NCI-H1092 treated with DMSO at 0.1 percent for 48 hours (cell line): ENCODE measurements at places on chromosomes 7 and 10.

DNA sequence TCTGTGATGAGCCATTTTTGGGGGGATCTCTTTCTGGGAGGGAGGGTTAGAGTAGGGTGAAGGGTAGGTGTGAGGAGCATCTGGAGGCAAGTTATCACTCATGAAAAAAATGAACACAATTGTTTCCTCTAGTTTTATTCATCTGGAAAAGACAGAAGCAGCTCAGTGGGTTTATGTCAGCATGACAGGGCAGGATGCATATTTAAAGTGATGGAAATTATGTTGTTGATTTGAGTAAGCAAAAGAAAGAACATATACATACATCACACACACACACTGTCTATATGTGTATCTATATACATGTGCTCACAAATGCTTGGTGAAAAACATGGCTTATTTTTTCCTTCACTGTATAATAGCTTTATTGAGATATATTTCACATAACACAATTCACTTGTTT is 114.2 kb downstream of the ADCY1 start:
- DNase-seq: no peak

DNA sequence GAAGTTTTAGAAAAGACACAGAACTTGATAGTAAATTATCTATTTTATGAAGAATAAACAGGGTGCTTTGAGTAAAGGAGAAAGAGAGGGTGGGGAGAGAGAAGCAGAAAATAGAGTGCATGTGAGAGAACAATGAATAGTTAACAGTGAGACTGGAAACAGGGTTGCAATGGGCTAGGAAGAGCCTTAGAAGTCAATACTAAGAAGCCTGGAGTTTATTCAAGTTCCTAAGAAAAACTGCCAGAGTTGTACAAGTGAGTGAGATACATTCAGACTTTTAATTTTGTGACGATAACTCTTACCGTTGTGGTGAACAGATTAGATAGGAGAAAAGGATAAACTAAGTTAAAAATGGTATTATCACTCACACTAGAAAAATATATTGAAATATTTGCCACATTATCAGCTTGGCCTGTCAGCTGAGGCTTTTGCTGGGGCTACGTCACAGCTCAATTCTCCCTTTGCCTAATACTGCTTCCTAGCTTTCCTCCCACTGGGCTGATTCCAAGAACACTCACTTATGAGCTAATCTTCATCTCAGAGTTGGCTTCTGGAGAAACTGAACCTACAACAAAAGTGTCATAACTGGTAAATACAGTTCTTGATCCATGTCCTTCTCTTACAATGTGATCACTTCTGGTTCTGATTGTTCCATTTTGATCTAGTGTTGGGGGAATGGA is 92.7 kb downstream of the SEMA3D start:
- no peak for DNase-seq

- DNase-seq: peak; percentile 98
These were observed 66.7 kb downstream of the ST7 start for GRCh38 chr7:117019786-117020590.

GRCh38 chr10:30037620-30038336 is 21.6 kb downstream of the JCAD start:
- no peak for DNase-seq

DNA sequence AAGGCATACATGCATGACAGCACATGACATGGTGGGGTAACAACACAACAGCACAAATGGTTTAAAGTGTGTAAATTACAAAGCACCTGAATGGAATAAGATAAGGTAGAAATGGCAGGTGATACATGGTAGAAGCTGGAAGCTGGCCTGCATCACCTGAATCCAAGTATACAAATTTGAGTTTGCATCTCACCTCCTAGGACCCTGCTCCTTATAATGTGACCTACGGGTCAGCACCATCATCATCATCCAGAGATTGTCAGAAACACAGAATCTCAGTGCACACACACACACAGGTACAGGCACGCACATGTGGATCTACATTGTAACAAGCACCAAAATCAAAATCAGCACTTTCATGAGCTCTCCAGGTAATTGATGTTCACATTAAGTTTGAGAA is 1048.2 kb upstream of the AUTS2 start:
- no peak for DNase-seq

GRCh38 chr7:149154056-149154455 is 6.8 kb downstream of the ZNF398 start:
- DNase-seq: no peak

- DNase-seq: no peak
These were observed 253.9 kb downstream of the PPP1R3A start for GRCh38 chr7:113664867-113665266.
